ENCODE measurements at places on chromosomes 7 and 10.

DNA sequence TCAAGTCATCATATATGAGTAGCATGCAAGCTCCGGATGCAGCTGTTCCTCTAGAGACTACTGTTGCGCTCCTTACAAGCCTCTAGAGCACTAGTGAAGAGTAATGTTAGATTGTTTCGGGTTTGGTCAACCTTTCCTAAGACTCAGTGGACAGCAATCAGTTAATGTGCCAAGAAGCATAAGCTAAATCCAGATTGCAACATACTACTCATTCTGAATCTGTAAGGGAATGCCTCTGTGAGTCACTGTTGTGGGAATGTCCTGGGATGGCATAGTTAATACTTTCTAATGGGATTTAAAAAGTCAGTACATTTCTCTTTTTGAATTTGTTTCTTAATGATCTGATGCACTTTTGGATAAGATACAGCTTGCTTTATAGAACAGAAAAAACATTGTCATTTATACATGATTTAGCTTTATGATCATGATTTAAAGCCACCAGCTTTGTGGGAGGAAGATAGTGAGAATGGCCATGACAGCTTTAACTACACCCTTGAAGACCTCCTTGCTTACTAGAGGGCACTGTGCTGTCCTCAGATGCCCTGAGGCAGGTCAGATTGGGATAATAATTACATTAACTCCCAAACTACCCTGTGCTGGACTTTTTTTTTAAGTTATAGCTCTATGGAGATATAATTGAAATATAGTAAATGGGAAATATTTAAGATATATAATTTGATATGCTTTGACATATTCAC lies 138.4 kb downstream of the SDK1 start:
- no peak for DNase-seq

GRCh38 chr7:127290801-127291361 lies 38.1 kb upstream of the GRM8 start:
- no peak for DNase-seq

GRCh38 chr7:79612022-79612421 lies 158.6 kb upstream of the MAGI2 start:
- DNase-seq = no peak

DNA sequence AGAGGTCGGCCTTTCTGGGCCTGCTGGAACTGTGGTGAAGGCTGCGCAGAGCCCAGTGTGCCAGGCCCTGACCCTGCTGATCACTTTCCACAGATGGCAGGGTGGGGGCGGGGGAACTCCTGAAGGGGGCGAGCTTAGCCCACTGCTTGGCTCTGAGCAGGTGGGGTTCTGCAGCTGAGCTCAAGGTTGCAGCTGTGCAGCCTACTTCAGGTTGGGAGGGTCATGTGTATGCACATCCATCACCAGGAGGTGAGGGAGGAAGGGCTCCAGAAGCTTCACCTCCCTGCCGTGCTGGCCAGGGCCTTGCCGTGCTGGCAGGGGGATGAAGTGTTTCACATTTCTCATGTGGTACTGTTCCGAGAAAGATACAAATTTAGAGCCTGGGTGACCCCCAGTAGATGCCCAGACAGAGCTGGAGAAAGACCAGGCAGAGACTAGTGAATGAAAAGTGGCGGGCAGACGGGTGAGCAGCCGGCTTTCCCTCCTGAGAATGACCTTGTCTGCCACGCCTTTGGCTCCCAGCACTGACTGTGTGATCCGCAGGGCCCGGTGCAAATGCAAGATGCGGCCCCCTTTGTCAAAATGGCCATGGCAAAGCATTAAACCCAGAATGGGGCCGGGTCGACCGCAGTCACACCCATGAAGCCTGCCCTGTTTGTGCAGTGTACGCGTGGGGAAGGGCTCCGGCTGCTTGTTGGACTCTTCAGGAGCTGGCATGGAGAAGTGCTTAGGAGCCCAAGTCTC lies 25.2 kb downstream of the FAM241B start:
- no peak for DNase-seq

DNA sequence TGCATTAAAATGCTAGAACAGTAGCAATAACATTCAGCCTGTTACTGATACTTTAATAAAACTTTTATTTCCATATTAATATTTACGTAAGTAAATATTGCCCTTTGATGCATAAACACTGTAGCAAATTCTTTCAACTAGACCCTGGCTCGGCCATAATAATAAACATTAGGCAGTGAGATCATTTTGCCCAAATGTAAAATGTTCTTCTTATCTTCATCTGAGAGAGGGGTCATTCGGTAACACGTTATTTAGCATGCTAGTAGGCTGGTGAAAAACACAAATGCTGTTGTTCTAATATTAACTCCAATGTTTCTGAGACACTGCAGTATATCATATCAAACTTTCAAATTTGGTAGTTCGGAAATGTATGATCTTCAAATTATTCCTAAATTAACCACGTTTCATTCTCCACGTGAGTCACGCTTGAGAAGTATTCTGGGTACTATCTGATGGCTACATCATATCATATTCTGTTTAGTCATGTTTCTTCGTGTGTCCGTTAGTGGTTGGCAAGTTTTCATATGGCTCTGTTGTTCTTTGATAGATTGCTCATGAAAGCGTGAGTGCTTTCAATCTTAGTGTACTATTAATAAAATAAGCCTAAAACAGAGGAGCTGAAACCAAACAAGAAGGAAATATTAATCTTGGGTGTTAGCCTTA lies 145.8 kb downstream of the NSUN6 start:
- no peak for DNase-seq

DNA sequence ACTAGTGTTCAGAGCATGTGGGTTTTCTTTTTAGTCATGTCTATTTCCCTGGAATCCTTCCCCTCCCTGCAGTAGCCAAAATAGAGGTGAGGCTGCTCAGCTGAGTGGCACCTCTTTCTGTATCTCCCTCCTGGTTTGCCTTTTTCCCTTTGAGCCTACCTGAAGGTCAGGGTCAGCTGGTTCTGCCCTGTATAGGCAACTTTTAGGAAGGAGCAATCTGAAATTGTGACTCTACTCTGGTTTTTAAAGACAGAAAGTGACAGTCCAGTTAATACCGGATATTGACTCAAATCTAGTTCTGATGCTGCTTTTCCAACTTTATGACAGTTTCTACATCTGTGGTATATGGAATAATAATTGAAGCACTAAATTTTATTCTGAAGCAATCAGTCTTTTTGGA lies 26.0 kb downstream of the CCM2 start:
- DNase-seq = peak; percentile 14

DNA sequence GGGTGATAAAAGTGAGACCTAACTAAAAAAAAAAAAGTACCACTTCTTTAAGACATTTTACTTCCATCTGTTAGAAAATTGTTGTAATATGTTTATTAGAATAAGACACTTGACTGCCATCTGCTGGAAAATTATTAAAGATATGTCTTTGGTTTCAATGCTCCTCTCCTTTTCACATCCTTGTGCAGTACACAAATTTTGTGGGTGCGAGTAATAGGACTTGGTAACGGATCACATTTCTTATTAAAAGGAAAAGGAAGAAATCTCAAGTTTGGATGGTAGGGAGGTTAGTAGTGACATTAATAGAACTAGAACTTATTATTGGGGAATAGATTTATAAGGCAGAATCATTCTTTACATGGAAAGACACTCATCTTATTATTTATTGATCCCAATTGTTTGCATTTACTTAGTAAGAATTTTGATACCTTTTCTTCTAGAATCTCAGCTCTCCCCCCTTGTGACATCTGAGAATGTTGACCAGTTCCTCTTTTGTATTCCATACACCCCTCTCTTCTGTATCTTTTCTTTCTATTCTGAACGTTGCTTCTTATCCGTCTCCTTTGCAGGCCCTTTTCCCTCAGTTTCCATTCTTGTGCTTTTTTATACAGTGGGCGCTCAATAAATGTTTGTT lies 43.0 kb upstream of the RPA3 start:
- no peak for DNase-seq

DNA sequence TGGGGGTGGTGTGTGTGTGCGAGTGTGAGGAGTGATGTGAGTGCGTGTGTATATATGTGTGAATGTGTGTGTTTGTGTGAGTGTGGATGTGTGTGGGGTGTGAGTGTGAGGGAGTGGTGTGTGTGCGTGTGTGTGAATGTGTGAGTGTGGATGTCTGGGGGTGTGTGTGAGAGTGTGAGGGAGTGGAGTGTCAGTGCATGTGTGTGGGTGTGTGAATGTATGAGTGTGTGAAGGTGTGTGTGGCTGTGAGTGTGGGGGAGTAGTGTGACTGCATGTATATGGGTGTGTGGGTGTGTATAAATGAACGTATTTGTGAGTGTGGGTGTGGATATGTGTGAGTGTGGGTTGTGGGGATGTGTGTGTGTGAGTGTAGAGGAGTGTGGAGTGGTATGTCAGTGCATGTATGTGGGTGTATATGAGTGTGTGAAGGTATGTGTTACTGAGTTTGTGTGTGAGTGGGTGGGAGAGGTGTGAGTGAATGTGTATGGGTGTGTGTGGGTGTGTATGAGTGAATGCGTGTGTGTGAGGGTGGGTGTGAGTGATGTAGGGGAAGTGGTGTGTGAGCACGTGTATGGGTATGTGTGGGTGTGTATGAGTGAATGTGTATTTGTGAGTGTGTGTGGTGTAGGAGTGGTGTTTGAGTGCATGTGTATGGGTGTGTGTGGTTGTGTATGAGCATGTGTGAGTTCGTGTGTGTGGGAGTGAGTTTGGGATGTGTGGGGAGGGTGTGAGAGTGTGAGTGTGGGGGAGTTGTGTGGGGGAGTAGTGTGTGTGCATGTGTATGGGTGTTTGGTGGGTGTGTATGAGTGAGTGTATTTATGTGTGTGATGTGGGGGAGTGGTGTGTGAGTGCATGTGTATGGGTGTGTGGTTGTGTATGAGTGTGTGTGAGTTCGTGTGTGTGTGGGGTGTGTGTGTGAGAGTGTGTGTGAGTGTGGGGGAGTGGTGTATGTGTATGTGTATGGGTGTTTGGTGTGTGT lies 28.5 kb upstream of the NUB1 start:
- peak; percentile 25 for DNase-seq

GRCh38 chr7:69681181-69681580 lies 82.9 kb downstream of the AUTS2 start:
- DNase-seq = no peak

GRCh38 chr10:96470116-96470743 lies 43.5 kb downstream of the TLL2 start:
- no peak for DNase-seq

GRCh38 chr7:75969704-75970498 lies 24.5 kb downstream of the TMEM120A start:
- DNase-seq = no peak

GRCh38 chr10:43573250-43574000 lies 991 bp downstream of the ZNF239 start:
- DNase-seq = no peak

GRCh38 chr7:106057962-106058927 lies 53.9 kb downstream of the SYPL1 start:
- no peak for DNase-seq

- DNase-seq = no peak
These were observed 46.9 kb upstream of the MKRN1 start for GRCh38 chr7:140526214-140526613.

DNA sequence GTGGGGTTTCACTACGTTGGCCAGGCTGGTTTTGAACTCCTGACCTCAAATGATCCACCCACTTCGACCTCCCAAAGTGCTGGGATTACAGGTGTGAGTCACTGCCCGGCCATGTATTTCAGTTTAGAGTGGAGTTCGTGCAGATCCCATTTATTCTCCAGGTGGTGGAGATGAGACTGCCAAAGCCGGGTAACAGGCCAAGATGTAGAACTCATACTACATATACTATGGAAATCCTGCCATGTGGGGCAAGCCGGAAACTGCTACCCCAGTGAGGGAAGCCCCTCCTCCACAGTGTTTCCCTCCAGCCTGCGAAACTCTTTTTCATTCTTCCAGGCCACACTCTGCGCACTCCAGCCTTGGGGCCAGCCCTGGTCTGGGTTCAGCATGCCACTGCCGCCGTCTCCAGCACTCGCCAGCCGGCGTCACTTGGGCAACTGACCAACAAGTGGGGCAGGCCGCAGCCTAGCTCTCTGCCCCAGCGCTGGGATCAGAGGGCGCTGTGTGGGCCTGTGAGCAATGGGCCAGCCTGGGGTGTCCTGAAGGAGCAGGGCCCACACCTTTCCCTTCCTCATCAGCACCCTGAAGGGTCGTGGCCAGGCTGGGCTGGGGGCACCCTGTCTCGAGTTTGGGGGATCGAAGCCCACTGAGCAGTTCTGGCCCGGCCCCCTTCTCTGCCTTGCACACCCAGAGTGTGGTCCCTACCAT lies 122.0 kb downstream of the TRRAP start:
- DNase-seq = no peak

- no peak for DNase-seq
These were observed 290.0 kb downstream of the WDR37 start for GRCh38 chr10:1346201-1346600.

- DNase-seq = peak; percentile 67
These were observed 34.1 kb downstream of the KCNMA1 start for GRCh38 chr10:77603534-77603927.

- DNase-seq = peak; percentile 40
These were observed 1.2 kb upstream of the WNT2 start for GRCh38 chr7:117323851-117324711.

DNA sequence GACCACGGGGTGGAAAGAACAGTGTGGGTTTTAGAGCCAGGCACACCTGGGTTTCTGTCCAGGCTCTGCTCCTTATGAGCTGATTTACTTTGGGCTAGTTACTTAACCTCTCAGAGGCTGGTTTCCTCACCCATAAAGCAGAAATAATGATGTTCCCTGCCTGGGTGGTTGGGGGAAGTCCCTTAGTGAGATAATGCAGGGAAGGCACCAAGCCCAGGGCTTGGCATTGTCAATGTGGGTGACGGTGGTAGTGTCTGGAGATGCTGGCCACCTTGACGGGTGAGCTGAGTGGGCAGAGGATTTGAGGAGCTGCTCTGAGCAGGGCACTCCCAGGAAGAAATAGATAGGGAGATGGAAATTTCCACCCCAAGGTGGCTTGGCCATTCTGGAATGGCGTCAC lies 65.2 kb downstream of the SH2D4B start:
- no peak for DNase-seq

GRCh38 chr7:128253701-128254100 lies 12.6 kb downstream of the LEP start:
- no peak for DNase-seq

DNA sequence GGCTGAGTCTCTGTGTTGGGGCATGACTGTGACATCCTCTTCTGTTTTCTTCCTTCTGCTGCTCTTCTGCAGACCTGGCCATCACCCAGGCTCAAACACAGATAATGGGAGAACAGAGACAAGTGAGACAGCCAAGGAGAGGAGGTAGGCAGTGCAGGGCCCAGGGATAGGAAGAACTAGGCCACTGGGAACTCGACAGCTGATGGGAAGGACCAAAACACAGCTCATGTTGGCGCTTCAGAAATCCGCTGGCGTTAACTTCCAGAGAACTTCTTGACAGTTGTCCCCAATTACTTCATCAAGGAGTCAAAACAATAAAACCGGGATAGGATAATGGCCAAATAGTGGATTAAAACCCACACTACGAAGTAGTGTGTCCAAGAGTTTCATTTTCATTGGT lies 97.0 kb upstream of the PALS2 start:
- no peak for DNase-seq

- DNase-seq = no peak
These were observed 76.9 kb downstream of the FAM171A1 start for GRCh38 chr10:15293862-15294842.
